ENCODE measurements at places on chromosomes 3 and 15.

GRCh38 chr15:62853114-62853840, 189.3 kb upstream of the TPM1 start:
- DNase-seq: no peak

DNA sequence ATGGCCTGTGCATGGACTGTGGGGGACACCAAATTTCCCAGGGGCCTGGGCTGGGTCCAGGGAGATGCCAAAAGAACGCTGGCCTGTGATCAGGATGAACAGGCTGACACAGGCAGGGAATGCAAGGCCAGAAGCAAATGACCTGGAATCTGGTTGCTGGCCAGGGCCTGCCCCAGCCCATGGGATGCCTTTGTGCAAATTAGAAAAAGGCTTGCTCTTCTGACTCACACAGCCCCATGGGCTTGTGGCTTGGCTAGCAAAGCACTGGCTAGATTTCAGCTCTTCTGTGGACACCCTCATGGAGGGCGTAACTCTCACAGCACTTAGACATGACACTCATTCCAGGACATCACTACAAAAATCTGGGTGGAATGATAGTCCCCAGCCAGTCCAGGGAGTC, 356.0 kb downstream of the SHQ1 start:
- DNase-seq: no peak

DNA sequence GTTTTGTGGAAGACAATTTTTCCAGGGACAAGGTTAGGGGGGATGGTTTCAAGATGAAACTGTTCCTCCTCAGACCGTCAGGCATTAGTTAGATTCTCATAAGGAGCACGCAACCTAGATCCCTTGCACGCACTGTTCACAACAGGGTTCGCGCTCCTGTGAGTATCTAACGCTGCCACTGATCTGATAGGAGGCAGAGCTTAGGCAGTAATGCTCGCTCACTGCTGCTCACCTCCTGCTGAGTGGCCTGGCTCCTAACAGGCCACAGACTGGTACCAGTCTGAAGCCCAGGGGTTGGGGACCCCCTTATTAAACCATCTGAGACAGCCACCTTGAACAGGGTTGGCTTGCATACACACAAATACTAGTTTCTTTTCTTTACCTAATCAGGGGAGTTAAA, 13.5 kb upstream of the IMPG2 start:
- no peak for DNase-seq

DNA sequence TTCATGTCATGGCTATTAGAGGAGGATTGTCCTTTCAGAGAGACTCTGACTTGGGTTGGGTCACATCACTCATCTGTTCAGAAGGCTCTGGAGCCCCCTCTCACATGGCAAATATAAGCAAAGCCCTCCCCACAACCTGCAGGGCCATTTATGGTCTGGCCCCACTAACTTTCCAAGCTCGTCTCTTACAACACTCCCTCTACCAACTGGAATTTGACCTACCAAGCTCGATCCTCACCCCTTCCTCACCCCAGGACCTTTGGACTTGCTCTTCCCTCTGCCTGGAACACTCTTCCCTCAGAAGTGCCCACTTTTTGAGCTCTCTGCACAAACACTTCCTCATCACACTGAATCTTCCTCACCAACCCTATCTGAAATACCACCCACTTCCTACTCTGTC, 14.2 kb upstream of the PXYLP1 start:
- no peak for DNase-seq

DNA sequence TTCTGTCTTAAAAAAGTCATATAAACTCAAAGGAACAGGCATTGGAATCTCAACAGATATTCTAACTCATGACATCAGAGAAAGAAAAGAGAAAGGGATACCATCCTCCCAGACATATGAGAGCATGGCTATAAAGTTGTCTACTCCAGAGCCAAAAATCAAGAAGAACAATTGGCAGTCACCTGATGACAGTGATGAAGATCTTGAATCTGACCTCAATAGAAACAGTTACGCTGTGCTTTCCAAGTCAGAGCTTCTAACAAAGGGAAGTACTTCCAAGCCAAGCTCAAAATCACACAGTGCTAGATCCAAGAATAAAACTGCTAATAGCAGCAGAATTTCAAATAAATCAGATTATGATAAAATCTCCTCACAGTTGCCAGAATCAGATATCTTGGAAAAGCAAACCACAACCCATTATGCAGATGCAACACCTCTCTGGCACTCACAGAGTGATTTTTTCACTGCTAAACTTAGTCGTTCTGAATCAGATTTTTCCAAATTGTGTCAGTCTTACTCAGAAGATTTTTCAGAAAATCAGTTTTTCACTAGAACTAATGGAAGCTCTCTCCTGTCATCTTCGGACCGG, 35.9 kb downstream of the UNC13C start:
- DNase-seq: no peak

DNA sequence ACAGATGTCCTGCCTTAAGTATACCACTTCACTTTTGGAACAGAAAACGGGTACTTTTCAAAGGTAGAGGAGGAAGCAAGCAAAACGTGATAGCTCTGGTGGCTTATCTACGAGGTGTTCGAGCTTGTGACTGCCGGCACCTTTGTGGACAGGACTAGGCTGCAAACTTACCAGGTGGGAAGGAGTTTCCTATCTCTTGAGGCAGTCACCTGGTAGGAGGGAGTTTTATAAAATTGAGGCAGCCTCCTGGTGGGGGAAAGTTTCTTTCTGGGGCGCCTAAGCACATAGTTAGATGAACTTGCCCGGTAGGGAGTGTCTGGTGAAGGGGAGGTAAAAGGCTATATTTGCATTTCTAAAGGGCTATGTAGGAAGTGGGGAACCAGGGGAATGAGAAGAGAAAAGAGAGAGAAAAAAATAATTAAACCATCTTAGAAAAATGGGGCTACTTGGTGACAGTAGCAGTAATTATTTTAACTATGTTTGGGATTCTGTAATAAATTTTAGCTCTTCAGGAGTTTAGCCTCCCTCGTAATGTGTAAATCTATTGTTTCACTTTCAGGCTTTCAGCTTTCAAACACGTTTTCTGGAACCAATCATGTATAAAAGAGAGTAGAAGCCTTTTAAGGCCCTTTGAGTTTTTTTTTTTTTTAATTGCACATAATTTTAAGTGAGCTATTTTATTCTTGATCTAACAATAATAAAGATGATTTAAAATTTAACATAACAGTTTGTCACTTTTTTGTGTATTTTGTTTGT, 131.0 kb downstream of the IL5RA start:
- DNase-seq: no peak

- no peak for DNase-seq
Observed at GRCh38 chr3:196735751-196736150, 3.9 kb upstream of the PAK2 start.

GRCh38 chr3:88034491-88035275, 24.1 kb downstream of the CGGBP1 start:
- DNase-seq: no peak

DNA sequence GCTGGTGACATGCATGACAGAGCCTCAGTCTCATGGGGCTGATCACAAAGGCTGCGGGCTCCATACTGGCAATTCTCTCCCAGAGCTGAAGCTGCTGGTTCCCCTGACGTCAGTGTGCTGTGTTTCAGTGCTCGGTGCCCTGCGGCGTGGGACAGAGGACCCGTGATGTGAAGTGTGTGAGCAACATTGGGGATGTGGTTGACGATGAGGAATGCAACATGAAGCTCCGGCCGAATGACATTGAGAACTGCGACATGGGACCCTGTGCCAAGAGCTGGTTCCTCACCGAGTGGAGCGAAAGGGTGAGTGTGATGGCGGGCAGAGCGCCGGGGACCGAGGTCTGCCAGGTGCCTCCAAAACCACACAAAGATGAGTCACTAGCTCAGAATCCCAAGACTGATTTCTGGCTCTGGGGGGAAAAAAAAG, 62.0 kb upstream of the NR2E3 start:
- no peak for DNase-seq

GRCh38 chr3:183526838-183527427, 28.6 kb downstream of the KLHL6 start:
- DNase-seq: no peak

GRCh38 chr15:36884936-36885635, 215.3 kb downstream of the MEIS2 start:
- no peak for DNase-seq

DNA sequence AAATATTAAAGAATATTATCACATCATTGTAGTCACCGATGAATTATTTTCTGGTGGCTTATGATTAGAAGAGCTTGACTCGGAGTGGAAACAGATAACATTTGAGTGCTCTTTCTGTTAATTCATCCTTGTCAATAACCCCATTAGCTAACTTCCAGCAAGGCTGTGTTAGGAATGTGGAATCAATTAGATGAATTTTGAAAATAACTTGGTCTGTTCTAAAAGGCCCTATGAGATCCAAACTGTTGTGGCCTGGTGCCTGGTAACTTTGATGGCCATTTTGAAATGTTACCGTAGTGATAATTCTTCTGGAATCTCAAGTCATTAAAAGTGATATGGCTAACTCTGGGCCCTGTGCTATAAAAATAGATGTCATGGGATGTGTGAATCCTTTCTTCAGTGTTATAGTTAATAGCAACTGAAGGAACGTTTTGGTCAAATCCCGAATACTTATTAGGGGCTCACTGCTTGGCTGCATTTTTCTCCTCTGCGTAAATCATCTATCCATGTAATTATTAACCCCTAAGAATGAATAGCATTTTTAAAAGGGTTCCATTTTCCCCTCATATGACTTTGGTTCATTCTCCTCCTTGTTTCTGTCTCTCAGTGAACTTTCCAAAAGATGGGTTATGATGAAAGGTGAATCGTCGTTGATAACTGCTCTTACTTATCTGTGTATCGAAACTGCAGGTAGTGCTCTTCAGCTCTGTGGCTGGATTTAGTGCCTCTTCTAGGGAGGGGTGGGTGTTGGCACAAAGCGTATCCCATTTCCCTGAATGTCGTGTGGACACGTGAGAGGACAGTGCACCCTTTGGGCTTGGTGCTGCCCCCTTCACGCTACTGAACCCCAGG, 82.7 kb downstream of the IGF1R start:
- DNase-seq: no peak

GRCh38 chr15:98799461-98800390, 151.4 kb downstream of the IGF1R start:
- no peak for DNase-seq
